Mesendoderm (in vitro differentiated cells): ENCODE measurements at places on chromosomes 6 and 20.

DNA sequence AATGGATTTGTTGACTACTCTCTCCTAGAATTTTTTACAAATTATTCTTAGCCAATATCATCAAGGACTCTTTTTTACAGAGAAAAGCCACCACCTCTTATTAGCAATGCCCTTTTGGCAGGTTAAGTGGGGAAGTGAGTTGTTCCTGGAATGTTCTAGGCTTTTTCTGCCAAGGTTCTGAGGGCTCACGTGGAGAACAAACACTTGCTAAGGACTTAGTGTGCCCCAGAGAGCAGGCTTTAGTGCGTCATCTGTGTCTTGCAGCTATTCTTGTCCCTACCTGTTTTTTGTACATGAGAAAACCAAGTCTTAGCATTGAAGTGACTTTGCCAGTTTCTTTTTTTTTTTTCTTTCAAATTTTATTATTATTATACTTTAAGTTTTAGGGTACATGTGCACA is 33.5 kb downstream of the CFAP61 start:
- H3K4me1 ChIP-seq: no peaks in the 10 kb centered on the region
- no peak overlapping the region for H3K27ac ChIP-seq
- no peaks in the 10 kb centered on the region for H3K27me3 ChIP-seq
- no peak for DNase-seq

DNA sequence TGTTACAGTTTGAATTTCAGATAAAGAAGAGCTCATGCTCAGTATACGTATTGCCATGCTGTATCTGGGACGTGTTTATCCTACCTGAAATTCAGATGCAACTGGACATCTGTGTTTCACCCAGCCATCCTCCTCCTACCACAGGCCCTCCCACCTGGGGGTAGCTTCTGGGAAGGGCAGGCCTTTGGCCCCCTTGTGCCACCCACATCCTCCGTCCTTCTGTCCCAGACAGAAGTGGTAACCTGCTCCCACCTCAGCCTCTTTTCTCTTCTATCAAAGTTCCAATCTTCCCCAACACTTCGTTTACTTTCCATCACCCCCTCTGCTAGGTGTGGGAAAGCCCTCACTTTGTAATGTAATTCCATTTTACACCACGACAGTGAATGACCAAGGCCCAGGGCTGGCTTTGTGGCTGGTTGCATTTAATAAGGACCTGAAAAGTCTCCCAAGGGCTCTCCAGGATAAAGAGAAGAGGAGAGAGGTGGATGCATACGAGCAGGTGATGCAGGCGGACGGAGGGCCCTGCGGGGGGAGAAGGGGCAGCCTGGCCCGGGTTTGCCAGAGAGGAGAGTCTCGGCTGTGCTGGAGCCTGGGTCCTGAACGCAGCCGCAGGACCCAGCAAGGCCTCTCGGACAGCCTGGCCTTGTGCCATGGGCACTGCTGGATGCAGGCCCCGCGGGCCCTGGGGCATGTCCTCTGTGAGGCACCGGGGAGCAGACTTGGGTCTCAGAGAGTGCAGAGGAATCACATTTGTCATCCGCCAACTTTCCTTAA is 98.4 kb downstream of the PSMB1 start:
- H3K4me3 ChIP-seq: no peak overlapping the region
- DNase-seq: no peak
- H3K27ac ChIP-seq: no peak overlapping the region

DNA sequence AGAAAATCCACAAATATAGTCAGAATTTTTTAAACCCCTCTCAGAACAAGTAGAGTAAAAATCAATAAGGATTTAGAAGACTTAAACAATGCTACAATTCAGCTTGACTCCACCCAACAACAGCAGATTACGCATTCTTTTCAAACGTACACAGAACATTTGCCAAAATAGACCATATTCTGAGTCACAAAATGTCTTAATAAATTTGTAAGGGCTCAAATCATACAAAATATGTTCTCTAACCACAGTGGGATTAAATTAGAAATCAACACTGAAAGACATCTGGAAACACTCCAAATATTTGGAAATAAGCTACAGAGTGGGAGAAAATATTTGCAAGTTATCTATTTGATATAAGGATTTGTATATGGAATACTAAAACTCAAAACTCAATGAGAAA is 164.2 kb upstream of the AKAP12 start:
- no peak overlapping the region for H3K27ac ChIP-seq
- H3K27me3 ChIP-seq: no peaks in the 10 kb centered on the region
- no peaks in the 10 kb centered on the region for H3K36me3 ChIP-seq
- no peak for DNase-seq

GRCh38 chr6:5034736-5035135 is 30.9 kb upstream of the RPP40 start:
- H3K4me1 ChIP-seq: no peaks in the 10 kb centered on the region
- H3K27ac ChIP-seq: no peak overlapping the region
- no peaks in the 10 kb centered on the region for H3K27me3 ChIP-seq
- no peaks in the 10 kb centered on the region for H3K36me3 ChIP-seq

DNA sequence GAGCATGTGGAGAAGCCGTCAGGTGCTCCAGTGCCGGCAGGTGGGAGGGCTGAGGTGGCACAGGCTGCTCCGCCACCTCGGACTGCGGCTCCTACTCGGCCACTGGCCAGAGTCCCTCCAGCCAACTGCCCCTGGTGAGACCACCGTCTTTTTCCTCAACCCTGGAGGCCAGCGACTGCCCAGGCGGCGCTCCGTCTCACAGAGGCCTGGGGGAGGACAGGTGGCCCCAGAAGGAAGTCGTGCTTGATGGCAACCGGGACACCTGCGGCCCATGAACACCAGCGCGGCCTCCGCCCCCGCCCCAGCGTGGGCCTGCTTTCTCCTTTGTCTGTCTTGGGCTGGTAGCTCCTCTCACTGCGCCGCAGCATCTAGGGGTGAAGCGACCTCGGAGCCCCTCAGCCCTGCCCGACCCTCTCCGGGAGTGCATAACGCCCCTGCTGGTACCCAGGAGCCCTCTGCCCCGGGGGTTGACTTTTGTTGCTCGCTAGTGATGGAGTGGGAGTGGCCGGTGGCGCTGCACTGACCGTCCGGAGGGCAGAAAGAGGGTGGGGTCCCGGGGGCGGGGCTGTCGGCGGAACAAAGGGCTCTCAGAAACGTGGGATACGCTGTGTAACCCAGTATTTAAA is 706 bp upstream of the TUBB2B start:
- DNase-seq: peak; percentile 89
- H3K4me3 ChIP-seq: peak overlapping the region; percentile 52
- H3K27me3 ChIP-seq: no peaks in the 10 kb centered on the region
- H3K36me3 ChIP-seq: peaks cover 2% of the 10 kb centered on the region
- peak overlapping the region; percentile 78 for H3K27ac ChIP-seq

- no peaks in the 10 kb centered on the region for H3K27me3 ChIP-seq
- peak; percentile 62 for DNase-seq
- H3K27ac ChIP-seq: no peak overlapping the region
- peaks cover 9% of the 10 kb centered on the region for H3K36me3 ChIP-seq
These were observed 16.7 kb upstream of the TBC1D20 start for GRCh38 chr20:478949-479429.

DNA sequence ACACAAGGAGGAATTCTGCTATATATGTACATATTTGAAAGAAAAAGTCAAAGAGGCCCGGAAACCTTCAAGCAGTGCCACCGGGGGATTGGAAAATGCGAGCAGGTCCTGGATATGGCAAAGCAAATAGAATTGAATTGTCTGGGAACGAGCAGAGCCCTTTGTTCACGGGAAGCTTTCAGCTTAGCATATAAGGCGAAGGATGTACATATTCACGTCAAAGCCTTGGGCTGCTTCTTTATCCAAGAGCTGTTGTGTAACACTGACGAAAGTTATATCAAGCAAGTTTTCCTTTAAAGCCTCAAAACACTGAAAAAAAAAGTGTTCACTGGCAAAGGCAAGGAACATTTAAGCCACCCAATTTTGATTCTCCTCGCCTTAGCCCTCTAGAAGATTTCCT is 171.0 kb downstream of the GPX5 start:
- H3K4me3 ChIP-seq: no peak overlapping the region
- H3K27me3 ChIP-seq: no peaks in the 10 kb centered on the region
- H3K36me3 ChIP-seq: no peaks in the 10 kb centered on the region
- no peak for DNase-seq
- no peak overlapping the region for H3K27ac ChIP-seq
- peaks cover 3% of the 10 kb centered on the region for H3K4me1 ChIP-seq

DNA sequence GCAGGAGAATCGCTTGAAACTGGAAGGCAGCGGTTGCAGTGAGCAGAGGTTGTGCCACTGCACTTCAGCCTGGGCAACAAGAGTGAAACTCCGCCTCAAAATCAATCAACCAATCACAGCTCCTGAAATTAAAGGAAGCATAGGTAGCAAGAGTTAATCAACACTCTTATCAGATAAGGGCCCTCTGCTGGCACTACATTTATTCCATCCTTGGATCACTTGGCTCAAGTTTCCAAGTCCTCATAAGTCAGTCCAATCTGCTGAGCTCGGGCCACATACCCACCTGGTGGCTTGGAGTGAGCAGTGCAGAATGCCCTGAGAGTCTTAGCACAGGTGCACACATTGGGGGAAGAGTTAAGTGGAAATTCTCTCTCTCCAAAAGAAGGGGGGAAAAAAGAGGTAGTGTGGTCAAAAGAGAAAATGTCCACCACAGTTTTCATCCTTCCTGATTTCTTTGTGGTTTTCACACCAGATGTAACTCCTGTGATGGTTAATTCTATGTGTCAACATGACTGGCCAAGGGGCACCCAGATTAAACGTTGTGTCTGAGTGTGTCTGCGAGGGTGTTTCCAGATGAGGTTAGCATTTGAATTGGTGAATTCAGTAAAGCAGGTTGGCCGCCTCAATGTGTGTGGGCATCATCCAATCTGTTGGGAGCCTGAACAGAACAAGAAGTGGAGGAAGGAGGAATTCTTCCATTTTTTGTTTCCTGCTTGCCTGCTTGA is 14.2 kb upstream of the FAM8A1 start:
- no peaks in the 10 kb centered on the region for H3K27me3 ChIP-seq
- H3K27ac ChIP-seq: no peak overlapping the region
- no peaks in the 10 kb centered on the region for H3K4me1 ChIP-seq
- DNase-seq: peak; percentile 90
- H3K4me3 ChIP-seq: no peak overlapping the region
- H3K36me3 ChIP-seq: no peaks in the 10 kb centered on the region
